Vagina (tissue), 2 donors: ENCODE measurements at places on chromosomes 6 and 20.

- no peak for DNase-seq
Observed at GRCh38 chr6:83601119-83601518, 88.8 kb downstream of the PRSS35 start.

DNA sequence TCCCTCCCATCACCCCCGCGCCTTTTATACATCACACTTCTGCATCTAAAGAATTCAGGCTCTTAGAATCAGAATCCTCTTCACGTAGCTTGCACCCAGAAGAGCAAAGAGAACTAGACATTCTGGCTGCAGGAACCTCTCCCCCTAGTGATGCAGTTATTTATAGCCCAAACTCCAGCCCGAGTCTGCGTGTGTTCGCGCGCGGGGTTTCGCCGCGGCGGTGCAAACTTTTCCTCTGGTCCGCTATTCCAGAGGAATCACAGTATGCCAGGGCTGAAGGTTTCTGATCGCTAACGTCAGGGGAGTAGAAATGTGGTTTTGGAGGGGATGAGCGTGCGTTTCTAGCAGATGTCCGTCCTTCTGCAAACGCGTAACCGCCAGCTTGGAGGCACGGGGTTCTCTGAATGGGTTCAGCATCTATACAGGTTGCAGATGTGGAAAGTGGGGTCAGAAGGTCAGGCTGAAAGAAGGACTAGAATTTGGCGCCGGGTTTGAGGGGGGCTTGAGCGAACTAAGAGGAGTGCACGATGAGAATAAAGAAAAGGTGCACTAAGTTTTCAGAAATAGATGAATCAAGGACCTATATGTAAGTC lies 1.8 kb downstream of the EPHA7 start:
- DNase-seq, result no peak

DNA sequence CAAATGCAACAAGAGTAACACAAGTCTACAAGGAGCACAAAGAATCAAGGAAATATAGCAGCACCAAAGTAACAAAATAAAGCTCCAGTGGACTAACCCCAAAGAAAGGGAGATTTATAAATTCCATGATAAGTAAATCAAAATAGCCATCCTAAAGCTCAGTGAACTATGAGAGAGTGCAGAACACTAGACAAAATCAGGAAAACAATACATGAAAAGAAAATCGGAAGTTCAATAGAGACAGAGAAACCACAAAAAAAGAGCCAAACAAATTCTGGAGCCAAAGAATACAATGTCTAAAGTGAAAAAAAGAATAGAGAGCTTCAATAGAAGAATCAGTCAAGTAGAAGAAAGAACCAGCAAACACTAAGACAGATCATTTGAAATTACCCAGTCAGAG lies 247.3 kb upstream of the TENT5A start:
- no peak for DNase-seq

- no peak for DNase-seq
Observed at GRCh38 chr20:15278041-15278440, 940.6 kb upstream of the FLRT3 start.

DNA sequence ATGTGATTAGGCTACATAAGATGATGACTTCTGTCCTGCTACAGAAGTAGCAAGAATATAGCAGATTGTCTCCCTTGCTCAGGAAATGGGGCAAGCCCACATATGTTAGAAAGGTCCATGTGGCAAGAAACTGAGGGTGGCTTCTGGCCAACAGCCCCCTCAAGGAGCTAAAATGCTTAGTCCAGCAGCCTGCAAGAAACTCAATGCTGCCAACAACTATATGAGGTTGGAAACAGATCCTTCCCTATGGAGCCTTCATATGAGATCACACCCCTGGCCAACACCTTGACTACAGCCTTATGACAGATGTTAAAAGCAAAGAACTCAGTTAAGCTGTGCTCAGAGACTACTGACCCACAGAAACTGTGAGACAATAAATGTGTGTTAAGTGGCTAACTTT lies 22.1 kb downstream of the PTPRT start:
- DNase-seq, result no peak

DNA sequence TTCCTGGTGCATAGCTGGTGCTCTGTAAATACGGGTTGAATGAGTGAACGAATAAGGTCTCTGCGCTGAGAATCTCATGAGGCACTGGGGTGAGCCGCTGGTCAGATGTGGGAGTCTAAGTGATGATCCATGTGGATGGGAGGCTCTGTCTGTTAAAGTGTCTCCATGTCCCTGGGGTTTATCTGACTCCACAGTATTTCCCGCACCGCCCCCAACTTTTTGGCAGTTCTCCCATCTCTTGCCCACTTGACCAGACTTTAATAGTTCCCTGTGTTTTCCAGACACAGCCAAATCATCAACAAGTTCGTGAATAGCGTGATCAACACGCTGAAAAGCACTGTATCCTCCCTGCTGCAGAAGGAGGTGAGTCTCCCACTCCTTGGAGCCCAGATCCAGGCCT lies 9.9 kb downstream of the BPIFA2 start:
- DNase-seq, result no peak

DNA sequence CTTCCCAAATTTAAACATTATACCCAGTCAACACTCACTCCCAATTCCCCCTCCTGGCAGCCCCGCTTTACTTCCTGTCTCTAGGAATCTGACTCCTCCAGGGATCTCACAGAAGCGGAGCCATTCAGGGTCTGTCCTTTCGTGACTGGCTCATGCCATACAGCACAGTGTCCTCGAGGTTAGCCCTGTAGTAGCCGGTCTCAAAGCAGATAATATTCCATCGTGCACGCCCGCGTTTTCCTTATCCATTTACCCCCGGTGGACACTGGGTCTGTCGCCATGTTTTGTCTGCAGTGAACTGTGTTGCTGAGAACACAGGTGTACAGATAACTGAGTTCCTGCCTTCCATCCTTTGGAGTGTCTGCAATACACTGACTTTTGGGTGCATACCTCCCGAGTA lies 95.3 kb downstream of the TTLL2 start:
- no peak for DNase-seq

- no peak for DNase-seq
Observed at GRCh38 chr6:134000443-134000842, 47.4 kb downstream of the TBPL1 start.

- no peak for DNase-seq
Observed at GRCh38 chr6:143286251-143286795, 164.2 kb downstream of the ADAT2 start.

DNA sequence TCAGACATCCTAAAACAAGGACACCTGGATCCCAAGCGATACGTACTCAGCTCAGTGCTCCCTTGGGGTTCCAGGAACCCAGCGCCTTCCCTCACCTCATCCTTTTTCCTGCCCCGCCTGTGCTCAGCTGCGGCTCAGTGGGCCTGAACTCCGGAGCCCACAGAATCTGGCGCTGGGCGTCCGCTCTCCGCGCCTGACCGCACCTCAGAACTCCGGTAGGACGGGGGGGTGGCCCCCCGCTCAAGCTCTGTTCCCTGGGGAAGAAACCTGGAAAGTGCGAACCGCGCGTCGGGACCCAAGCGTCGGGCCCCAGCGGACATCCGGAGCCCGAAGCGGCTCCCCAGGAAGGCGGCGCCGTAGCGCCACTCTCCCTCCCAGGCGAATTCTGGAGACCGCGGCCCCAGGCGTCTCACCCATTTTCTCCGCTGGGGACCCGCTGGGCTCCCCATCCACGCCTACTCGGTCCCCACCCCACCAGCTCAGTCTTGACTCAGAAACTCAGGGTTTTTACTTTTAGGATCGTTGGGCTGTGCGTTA lies 336 bp upstream of the LY6G5C start:
- DNase-seq, result no peak

GRCh38 chr6:134662077-134662700 lies 287.7 kb downstream of the ALDH8A1 start:
- DNase-seq, result no peak

GRCh38 chr20:33539129-33539528 lies 49.2 kb downstream of the CBFA2T2 start:
- no peak for DNase-seq

- no peak for DNase-seq
Observed at GRCh38 chr20:18138639-18139583, 1.2 kb downstream of the KAT14 start.

DNA sequence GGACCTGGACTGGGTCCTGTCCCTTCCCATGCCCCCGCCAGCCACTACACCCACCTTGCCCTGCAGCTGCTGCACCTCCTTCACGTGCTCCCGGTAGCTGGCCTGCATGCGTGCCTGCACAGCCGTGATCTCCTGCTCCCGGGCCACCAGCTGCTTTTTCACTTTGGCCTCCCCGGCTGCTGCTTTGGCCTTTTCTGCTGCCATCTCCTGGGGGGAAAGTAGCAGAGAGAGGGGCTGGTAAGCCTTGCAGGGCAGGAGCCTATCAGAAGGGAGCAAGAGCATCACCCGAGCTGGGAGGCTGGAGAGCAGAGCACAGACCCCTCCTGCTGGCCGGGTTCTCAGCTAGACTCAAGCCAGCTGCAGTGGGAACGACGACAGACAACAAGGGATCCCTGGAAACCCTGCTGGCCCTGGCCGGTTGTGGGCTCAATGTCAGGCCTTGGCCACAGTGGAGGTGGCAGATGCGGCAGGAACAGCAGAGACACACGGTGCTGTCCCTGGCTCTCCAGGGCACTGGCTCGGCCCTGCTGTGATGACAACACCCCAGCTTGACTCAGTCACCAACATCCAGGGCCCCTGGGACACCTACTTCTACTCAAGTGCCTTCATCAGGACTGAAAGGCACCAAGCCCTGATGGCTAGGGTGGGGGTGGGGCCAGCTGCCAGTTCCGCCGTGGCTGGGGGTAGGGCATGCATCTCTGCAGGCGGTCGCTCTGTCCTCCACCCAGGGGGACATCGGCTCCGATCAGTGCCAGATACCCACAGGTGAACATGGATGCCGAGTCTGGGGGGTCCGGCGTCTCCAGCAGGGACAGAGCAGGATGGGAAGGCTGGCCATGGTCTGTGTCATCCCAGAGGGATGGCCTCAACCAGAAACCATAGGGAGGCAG lies 45.3 kb downstream of the RRBP1 start:
- DNase-seq, result no peak

DNA sequence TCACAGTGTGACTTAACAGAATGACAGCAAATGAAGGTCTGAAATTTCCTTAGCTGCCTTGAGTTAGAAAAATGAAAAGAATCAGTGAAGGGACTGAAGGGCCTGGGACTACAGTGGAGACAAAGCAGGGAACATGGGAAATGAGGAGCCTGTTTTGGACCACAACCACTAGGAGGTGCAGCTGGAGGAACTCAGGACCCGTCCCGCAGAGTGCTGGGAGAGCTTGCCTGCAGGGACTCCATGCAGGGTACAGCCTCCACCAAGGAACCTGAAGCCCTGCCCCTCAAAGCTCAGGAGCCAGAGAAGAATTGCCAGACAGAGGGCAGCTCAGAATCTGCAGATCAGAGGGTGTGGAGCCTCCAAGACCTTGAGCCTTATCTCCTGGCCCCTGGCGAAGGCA lies 50.7 kb downstream of the LRFN2 start:
- DNase-seq, result no peak

- DNase-seq, result no peak
Observed at GRCh38 chr20:38610521-38610920, 8.9 kb downstream of the ARHGAP40 start.

GRCh38 chr6:122495612-122496011 lies 24.0 kb upstream of the SERINC1 start:
- DNase-seq, result no peak

DNA sequence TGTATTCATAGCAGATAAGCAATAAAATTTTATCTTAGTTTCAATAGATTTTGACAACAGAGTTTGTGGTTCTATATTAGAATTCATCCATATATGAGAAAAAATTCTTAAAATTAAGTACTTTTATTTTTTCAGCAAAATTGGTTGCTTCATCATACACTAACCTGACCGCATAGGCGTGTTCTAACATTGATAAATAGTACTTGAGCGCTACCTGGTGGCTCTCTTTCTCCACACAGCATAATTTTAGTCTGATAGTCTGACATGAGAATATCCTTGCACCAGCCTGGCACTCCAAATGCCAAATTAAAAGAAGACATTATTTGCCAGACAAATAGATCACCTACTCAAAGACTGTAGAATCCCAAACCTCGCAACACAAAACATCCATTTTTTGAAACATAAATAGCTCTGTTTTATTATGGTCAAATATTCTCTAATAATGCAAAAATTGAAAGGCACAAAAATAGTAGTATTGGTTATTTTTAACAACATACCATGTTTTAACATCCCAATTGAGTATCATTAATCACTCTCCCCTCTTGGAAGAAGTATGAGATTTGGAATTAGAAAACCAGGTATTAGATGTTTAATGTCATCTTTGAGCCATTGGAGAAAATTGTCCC lies 33.0 kb upstream of the FILIP1 start:
- DNase-seq, result no peak

- DNase-seq, result no peak
Observed at GRCh38 chr6:169022079-169022478, 231.6 kb downstream of the THBS2 start.

DNA sequence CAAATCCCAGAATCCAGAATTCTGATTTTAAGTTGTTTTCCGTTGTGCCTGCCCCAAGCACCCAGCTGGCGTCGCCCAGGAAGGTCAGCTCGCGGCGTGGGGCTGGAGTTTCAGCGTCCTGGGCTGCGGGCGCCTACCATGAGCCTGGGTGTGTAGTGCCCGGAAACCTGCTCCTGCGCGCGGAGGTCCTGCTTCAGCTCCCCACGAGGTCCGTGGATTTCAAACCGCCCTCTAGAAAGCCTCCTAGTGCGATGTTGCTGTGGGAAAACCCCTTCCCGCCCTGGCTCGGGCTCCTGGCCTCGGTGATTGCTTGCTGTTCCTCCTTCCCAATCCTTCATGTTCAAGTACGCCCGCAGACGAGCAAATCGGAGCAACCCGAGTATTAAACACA lies 51.3 kb upstream of the NRN1 start:
- no peak for DNase-seq

- DNase-seq, result no peak
Observed at GRCh38 chr6:140345935-140346334, 971.5 kb upstream of the CITED2 start.

DNA sequence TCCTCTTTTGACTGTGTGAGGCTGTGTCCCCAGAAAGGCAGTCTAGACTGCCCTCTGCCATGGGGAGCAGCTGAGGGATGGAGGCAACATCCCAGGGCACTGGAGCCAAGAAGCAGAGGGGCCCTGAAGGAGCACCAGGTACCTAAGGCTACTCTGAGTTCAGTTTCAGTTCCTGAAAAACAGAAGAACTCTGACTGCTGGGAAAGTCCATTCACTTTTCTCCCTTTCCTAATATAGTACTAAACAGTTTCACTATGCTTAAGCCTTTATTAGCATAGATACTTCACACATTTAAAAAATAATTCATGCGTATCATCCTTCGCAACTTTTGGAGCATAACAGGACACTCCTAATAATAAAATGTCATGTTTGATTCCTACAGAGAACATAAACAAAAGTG lies 130.0 kb downstream of the FOXC1 start:
- no peak for DNase-seq

DNA sequence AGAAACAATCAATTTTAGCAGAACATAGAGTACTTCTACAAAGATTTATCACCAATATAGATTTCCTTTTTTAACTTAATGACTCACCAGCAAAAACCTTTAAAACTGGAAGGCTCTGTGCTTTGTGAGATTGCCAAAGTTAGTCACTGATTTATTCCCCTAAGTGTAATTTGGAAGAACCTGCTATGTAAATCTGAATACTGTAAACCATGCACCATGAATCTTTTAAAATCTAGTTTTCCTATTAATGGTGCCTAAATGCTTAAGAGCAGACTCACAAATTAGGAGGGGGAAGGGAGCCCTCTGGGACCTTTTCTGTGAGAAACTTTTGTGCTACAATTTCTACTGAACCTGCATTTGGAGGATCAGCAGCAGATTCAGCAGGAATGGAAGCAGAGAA lies 57.8 kb upstream of the PNRC1 start:
- no peak for DNase-seq
